Stimulated activated CD4-positive, alpha-beta T cell treated with anti-CD3 and anti-CD28 coated beads, Interleukin-15, amount 100 ng/mL, for 1 hour (primary cell): ENCODE measurements at places on chromosomes 3 and 15.

DNA sequence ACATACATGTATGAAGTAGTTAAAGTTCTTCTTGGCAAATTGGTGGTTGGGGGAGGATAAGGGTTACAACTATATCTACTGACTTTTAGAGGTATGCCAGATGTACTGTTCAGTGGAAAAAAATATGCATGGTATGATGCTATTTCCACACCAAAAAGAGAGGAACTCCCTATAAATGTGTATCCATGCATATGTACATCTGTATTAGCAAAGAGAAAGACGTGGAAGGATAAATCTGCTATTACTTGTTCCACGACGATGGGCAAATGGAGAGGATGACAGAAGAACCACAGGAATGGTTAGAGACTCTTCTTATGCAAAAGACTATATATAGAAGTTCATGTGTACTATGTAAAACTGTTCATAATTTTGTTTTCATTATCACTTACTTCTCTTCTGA, 197.6 kb downstream of the RORA start:
- DNase-seq = no peak

- DNase-seq = no peak
Observed at GRCh38 chr3:186825294-186825821, 17.2 kb upstream of the ADIPOQ start.

GRCh38 chr3:157119369-157119951, 40.5 kb downstream of the CCNL1 start:
- no peak for DNase-seq

GRCh38 chr3:25291481-25291905, 136.6 kb upstream of the RARB start:
- no peak for DNase-seq

- no peak for DNase-seq
Observed at GRCh38 chr3:137524751-137525150, 239.4 kb upstream of the SOX14 start.

DNA sequence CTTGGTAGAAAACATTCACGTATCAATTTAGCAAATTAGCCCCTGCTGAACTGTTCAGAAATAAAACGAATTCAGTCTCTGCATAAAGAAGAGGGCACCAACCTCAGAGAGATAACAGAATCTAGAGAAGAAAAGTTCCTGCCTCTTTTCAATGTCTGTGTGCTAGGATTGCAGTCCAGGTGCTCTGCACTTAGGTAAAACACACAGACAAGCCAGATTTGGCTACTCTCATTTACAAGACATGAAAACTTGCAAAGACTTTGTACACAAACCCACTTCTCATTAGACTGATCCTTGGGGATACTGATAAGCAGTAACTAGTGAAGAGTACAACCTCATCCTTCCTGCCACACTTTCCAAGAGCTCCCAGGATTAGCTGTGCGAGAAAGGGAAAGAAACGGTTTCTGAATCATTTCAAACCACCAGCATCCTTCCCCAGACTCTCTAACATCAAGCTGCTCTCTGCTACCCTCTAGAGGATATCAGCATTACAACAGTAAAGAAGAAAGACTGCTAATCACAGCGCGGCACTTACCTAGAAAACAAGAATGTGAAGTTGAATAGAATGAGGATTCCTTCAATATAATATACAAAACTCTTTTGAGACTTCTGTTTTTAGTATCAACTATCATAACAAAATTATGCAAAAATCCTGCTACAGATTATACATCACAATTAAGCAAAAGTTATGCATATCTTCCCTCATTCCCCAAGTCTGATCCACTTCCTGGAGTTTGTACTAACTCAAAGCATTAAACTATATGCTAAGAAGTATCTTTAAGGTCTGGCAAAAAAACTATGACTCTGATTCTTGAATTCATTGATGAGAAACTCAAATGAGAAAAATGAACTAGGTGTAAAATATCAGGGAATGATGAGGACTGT, 306.4 kb downstream of the MAGI1 start:
- DNase-seq = no peak

DNA sequence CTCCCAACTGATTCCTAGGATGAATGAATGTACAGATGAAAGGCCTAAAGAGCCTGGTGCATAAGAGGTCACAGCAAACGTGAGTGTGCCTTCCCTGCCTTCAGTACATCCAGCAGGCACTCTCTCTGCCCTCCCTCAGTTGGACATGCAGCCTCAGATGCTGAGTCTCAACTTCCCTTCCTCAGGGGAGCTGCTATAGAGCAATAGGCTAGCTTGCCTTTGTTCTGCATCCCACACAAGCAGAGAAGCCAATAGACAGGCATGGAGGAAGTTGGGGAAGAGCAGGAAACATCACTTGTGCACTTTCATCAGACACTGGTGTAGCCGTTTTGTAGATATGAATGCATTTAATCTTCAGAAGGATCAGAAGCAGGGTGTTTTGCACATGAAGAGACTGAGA, 147.5 kb upstream of the THBS1 start:
- no peak for DNase-seq

DNA sequence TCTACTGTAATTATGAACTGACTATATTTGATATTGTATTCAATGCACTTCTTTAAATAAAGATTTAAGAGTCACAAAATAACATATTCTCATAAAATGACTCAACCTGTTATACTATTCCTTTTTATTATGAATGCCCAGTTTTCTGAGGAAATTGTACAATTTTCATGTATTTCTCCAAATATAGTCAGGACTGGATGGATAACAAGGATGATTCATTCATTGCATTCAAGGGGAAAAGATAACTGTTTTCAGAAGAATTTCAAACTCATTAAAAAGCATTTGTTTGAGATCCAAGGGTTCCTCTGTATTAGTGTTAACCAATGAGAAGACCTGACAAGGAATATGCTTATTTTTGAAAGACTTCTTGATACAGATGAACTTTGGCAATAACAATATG, 163.7 kb downstream of the MEIS2 start:
- DNase-seq = no peak

- DNase-seq = no peak
Observed at GRCh38 chr3:142509079-142509478, 61.2 kb upstream of the XRN1 start.

DNA sequence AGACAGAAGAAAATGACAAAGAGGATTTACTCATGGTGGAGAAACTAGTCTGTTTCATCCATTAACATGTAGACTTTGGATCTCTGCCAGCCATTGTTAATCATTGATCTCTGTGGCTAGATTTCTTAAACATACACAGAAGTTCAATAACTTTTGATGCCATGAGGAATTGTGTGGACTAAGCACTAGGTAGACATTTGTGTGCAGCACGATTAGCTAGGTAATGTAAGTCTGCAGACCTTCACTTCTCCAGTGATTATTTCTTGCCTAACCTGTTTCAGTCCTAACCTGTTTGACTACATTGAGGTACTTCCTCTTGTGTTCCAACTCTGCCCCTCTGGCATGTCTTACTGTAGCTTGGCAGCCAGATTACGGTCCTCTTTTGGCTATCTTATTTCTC, 928.5 kb upstream of the ROBO1 start:
- no peak for DNase-seq

DNA sequence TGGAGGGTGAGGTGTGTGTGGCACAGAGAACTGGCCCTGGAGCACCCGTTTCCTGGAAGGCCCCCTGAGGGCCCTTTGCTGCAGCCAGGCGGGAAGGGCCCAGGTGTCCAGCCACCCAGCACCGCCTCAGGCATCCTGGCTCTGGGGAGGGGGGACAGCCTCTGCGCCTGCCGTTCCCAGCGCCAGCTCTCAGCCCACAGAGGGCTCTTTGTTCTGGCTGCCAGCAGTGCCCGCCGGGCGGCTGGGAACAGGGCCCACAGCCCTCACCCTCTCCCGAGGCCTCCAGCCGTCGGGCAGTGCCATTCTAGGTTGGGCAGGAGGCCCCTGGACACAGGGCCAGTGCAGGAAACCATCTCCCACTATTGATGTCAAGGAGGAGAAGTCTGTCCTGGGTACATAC, 8.3 kb downstream of the SLC38A3 start:
- DNase-seq = no peak

DNA sequence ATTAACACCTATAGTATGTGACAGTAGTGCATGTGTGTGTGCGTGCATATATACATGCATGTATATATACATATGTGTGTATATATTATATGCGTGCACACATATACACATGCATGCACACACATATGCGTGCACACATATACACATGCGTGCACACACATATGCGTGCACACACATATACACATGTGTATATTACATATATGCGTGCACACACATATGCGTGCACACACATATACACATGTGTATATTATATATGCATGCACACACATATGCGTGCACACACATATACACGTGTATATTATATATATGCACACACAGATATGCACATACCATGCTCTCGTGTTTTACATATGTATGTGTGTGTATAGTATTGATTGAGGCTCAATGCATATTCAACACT, 42.0 kb upstream of the MAP3K13 start:
- no peak for DNase-seq

GRCh38 chr15:62392376-62392775, 227.3 kb upstream of the C2CD4B start:
- DNase-seq = no peak

GRCh38 chr3:99846477-99847160, 29.0 kb downstream of the CMSS1 start:
- DNase-seq = no peak

DNA sequence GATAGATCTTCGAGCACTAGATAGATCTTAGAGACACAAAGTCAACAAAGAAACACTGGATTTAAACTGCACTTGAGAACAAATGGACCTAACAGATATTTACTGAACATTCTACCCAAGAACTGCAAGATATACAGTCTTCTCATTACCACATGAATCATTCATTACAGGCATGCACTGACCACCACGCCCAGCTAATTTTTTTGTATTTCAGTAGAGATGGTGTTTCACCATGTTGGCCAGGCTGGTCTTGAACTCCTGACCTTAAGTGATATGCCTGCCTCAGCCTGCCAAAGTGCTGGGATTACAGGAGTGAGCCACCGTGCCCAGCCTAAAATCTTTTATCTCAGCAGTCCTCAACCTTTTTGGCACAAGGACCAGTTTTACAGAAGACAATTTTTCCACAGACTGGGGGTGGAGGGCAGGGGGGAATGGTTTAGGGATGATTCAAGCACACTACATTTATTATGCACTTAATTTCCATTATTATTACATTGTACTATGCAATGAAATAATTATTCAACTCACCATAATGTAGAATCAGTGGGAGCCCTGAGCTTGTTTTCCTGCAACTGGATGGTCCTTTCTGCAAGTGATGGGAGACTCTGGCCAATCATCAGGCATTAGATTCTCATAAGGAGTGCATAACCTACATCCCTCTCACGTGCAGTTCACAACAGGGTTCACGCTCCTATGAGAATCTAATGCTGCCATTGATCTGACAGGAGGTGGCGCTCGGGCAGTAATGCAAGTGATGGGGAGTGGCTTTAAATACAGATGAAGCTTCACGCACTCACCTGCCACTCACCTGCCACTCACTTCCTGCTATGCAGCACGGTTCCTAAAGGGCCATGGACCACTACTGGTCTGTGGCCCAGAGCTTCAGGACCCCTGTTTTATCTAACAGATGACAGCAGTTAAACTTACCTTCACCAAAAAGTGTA, 21.7 kb downstream of the CSNK1G1 start:
- DNase-seq = peak; percentile 4

GRCh38 chr15:35557012-35557411, 11.0 kb upstream of the DPH6 start:
- DNase-seq = no peak

DNA sequence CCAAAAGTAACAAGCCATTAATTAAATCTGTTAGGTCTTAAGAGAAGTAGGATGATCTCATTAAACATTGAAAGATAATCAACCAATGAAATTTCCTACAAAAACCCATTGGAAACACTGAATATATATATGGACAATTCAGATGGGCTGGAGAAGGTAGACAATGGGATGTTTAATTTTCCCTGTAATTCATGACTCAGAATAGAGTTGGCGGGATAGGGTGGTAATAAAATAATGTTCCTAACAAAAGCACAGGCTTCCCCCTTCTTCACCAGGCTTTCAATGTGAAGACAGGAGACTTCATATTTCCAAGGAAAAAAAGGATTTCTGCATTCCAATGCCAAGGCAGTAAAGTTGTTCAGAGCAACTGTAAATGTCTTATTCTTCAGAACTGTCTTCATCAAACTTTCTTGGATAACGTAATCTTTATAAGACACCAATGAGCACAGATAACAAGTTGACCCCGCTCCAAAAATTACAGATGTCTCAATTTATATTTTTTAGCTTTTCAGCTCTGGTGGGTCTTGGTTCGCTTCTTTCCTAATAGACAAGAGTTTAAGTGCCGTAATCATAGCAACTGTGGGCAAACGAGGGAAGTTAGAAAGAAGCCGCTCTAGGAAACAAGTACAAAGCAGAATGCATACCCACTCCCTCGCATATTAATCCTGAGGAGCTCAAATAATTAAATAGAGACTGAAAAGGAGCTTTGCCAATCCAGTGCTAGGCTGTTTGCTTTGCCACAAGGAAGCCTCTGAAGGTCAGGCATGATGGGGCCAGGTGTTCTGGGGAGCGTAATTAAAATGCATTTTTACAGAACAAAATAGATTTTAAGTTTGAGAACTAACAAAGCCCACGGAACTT, 377.0 kb downstream of the FOXP1 start:
- DNase-seq = no peak

- no peak for DNase-seq
Observed at GRCh38 chr3:140403608-140404007, 274.3 kb upstream of the TRIM42 start.

DNA sequence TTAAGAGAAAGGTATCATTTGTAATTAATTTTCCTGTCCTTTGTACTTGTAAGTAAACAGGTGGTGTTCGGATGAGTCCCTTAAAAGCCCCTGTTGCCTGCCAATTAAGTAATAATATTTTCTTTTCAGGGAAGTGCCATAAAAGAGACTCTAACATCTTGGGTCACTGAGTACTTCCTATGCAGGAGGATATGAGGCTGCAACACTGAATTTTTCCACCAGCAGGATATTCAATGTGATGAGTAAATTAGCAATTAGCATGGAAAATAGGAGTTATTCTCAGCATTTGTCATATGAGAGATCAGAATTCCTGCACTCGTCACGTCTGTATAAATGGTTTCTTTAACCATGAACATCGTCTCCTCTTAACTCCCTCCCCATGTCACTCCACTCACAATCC, 45.4 kb downstream of the WWTR1 start:
- DNase-seq = no peak

GRCh38 chr3:136078421-136079364, 113.2 kb downstream of the PPP2R3A start:
- DNase-seq = no peak

DNA sequence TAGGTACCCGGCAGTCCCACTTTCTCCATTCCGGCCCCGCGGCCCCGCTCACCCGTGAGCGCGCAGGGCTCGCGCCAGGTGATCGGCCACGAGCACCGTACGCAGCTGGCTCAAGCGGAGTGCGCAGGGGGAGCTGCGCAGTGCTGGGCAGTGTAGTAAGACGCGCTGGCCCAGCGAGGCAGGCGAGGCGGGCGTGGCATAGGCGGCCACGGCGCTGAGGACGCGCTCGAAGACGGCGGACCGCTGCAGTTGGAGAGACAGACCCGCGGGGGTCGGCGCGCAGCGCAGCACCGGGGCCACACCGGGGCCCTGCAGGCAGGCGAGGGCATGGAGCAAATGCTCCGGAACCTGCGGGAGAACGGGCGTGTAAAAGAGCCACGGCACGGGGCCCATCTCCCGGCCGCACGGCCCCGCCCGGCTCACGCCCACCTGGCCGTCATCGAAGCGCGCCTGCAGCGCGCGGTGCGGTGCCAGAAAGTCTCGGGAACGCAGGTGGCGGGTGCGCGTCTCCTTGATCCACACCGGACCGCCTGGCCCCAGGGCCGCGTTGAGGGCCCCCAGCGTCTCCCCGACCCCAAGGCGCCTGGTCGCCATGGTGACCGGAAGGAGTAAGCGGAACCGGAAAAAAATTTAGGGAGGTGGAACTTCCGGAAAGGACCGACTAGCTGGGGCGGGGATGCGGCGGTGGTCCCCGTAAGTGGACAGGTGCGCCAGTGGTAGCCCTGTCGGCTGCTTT, at the start of gene DALRD3:
Gene DALRD3 (minus strand): TSS at position 610 of the 736 bp plus-strand sequence. CDS start 16 bp downstream, at position 594.
- DNase-seq = no peak
